ENCODE measurements at places on chromosomes 7 and 10.

DNA sequence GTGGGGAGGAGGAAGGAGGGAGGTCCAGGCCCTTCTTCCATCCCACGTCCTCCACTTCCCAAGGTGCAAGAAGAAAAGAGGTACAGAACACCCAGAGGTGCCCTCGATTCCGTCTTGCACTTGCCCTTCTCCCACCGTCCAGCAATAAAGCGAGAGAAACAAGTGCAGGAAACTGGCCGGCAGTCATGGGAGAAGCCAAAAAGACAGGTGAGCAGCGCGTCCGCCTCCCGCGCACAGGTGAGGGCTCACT, 1.3 kb downstream of the C10orf95 start:
- no peak for DNase-seq
- H3K4me1 ChIP-seq: peaks cover 44% of the 10 kb centered on the region
- peaks cover 5% of the 10 kb centered on the region for H3K36me3 ChIP-seq
- H3K27ac ChIP-seq: peak overlapping the region; percentile 59
- peaks cover 3% of the 10 kb centered on the region for H3K27me3 ChIP-seq

DNA sequence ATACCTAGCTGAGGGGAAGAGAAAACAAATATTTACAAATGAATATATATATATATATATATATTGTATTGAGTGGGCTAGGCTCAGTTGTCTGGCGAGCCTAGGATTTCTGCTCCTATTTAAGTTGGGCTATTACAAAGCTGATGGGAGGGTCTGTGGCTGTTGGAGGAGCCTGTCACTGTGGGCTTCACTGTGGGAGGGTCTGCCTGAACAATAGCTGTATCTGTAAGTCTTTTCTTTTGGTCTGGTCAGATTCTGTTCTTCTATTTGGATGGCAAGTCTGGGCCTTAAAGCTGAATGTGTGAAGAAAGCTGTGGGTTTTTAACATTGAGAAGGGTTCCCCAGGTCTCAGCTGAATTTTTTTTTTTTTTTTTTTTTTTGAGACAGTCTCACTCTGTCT, 220.6 kb upstream of the LYZL1 start:
- DNase-seq: no peak
- peaks cover 28% of the 10 kb centered on the region for H3K27me3 ChIP-seq
- no peak overlapping the region for H3K27ac ChIP-seq
- no peak overlapping the region for H3K4me3 ChIP-seq
- H3K4me1 ChIP-seq: peaks cover 9% of the 10 kb centered on the region
- H3K36me3 ChIP-seq: no peaks in the 10 kb centered on the region

DNA sequence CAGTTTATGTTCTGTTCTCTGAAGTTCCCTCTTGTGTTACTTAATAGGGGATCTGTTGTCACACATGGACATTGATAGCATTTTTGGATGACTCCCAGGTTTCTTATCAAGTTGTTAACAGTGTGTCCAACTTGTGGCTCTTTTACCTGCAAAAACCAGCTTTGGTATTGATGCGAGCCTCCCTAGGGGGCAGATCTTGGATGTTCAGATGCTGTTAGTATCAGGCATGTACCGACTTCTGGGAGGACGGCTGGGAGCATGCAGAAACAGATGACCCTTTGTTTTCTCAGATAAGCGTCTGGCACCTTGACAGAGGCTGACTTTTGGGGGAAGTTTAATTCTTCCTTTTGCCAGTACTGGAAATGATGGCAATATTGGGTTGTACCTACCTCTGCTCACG, 2.2 kb downstream of the PLPP4 start:
- peak overlapping the region; percentile 87 for H3K4me3 ChIP-seq
- DNase-seq: no peak
- no peaks in the 10 kb centered on the region for H3K36me3 ChIP-seq
- H3K27me3 ChIP-seq: peaks cover 3% of the 10 kb centered on the region
- peaks cover 72% of the 10 kb centered on the region for H3K4me1 ChIP-seq
- H3K27ac ChIP-seq: peak overlapping the region; percentile 90

GRCh38 chr10:30765616-30766015, 136.1 kb upstream of the LYZL2 start:
- H3K36me3 ChIP-seq: peaks cover 12% of the 10 kb centered on the region
- H3K4me1 ChIP-seq: no peaks in the 10 kb centered on the region
- H3K27me3 ChIP-seq: peaks cover 8% of the 10 kb centered on the region
- no peak for DNase-seq
- no peak overlapping the region for H3K27ac ChIP-seq
- no peak overlapping the region for H3K4me3 ChIP-seq

DNA sequence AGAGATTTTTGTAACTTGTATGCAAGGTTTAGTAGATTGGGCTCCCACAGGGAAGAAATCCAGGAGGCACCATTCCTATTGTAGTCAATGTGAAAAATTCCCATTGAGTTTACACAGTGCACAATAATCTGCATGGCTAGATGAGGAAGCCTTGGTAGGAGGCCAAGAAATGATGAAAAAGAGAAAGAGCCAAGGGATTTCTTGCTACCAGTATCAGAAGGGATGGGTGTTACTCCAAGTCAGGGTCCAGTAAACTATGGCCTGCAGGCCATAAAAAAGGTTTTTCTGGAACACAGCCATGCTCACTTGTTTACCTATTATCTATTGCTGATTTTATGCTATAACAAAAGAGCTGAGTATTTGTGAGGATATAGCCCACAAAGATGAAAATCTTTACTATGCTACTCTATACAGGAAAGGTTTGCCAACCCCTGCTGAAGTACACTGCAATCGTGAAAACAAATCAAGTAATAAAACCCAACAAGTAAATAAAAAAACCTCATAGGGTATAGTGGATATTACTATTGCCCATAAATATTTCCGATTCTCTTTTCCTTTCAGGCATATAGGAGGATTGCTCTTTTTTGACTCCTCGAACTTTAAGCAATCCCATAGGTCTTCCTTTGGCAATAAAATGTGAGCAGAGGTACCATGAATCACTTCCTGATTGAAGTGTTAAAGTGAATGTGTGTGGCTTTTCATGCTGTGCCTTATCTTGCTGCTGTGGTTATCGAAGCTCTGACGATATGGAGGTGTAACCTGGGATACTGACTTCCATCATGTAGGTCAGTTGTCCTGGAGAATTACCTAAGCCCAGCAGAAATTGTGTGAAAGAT, 256.3 kb upstream of the MAGI2 start:
- DNase-seq: peak; percentile 4
- H3K4me3 ChIP-seq: no peak overlapping the region
- H3K4me1 ChIP-seq: peaks cover 27% of the 10 kb centered on the region
- no peak overlapping the region for H3K27ac ChIP-seq

DNA sequence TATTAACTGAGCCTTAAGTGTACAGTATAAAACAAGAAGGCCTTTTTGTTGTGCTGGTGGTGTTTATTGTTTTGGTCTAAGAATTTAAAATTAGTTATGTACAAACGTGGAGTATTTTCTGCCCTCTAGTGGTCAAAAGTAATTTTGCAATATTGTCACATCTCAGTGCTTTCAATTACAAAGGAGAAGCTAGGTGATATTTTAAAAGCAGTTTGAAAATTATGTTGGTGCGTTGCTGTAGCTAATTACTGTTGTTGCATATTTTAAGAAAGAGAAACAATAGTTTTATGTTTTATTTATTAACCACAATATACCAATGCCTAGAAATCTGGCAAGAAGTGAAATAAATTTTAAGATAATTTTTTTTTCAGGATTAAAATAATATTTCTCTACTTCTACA, 11.4 kb downstream of the NPVF start:
- DNase-seq: peak; percentile 41
- no peak overlapping the region for H3K4me3 ChIP-seq
- no peak overlapping the region for H3K27ac ChIP-seq
- no peaks in the 10 kb centered on the region for H3K4me1 ChIP-seq
- H3K36me3 ChIP-seq: no peaks in the 10 kb centered on the region

DNA sequence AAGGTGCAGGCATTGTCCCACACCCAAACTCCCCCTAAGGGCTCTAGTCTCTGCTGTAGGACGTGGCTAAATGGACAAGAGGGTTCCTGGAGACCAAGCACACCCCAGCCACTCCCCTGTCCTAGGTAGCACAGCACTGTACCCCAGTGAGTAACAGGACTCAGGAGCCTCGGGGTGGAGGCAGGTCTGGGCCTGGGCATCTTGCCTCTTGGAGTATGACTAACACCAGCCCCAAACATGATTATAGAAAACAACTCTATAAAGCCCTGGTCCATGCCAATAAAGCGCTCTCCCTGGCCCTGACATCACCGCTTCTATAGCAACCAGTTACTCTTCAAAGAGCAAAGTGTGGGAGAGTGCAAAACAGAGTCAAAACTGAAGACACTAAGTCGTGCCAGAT, 195.0 kb downstream of the CALN1 start:
- H3K27ac ChIP-seq: no peak overlapping the region
- no peaks in the 10 kb centered on the region for H3K4me1 ChIP-seq
- DNase-seq: no peak
- H3K4me3 ChIP-seq: no peak overlapping the region
- H3K27me3 ChIP-seq: no peaks in the 10 kb centered on the region
- no peaks in the 10 kb centered on the region for H3K36me3 ChIP-seq

- H3K36me3 ChIP-seq: no peaks in the 10 kb centered on the region
- DNase-seq: no peak
- H3K4me1 ChIP-seq: no peaks in the 10 kb centered on the region
- no peak overlapping the region for H3K4me3 ChIP-seq
Measured at GRCh38 chr7:73789051-73789450, 19.0 kb upstream of the CLDN3 start.

GRCh38 chr10:34169677-34170076, 645.4 kb downstream of the PARD3 start:
- no peak overlapping the region for H3K27ac ChIP-seq
- peaks cover 2% of the 10 kb centered on the region for H3K27me3 ChIP-seq
- H3K4me1 ChIP-seq: peaks cover 29% of the 10 kb centered on the region
- H3K36me3 ChIP-seq: no peaks in the 10 kb centered on the region

DNA sequence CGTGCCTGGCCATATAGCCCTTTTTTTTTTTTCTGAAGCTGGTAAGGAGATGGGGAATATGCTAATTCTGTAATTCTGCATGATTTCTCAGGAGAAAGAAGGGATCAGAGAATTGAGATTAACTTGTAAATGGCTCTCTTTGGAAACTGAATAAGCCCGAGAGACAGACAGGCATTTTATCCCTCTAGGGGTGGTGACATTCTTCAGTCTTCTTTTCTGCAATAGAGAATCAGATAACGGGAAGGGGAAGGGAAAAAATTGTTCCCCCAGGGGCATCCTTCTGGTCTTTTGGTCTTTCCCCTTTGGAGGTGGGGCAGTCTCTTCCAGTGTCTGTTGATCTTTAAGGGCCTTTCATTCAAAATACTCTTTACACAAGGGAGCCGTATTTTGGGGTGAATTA, 34.2 kb downstream of the HK1 start:
- no peaks in the 10 kb centered on the region for H3K36me3 ChIP-seq
- no peak overlapping the region for H3K27ac ChIP-seq
- peaks cover 8% of the 10 kb centered on the region for H3K27me3 ChIP-seq

DNA sequence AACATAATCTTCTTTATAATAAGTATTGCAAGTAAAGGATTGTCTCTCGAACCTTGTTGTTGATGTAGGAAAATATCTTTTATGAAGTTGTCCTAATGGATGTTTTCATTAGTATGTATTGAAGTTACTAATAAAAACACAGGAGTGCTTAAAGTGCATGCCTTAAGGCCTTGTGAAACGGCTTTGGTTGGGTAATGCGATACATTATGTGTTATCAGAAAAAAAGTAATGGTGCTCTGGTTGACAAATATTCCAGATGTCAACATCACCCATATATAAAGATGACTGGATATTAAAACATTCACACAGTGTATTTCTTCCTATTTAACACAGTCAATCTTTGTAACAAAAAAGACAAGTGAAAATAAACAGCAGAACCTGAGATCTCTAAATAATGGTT, 310.7 kb downstream of the PRKG1 start:
- no peak for DNase-seq
- H3K4me1 ChIP-seq: peaks cover 62% of the 10 kb centered on the region
- H3K27me3 ChIP-seq: no peaks in the 10 kb centered on the region
- no peak overlapping the region for H3K27ac ChIP-seq
- H3K4me3 ChIP-seq: no peak overlapping the region

DNA sequence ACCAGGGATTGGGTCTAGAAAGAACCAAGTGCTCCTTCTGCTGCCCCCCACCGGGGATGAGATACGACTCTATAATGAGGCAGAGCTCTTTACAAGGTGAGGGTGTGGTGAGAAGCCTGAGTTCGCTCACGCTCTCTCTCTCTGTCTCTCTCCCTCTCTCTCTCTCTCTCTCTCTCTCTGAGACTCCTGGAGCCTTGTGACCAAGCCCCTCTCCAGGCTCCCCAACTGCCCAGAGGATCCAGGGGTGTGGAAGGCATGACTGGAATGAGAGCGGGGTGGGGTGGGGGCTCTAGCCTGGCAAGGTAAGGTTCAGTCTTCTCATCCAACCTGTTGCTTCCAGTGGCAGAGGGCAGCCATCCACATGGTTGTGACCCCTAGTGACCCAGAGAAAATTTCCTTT, 3.1 kb upstream of the PTF1A start:
- no peak overlapping the region for H3K4me3 ChIP-seq
- H3K27me3 ChIP-seq: peaks cover 22% of the 10 kb centered on the region
- no peak overlapping the region for H3K27ac ChIP-seq
- DNase-seq: no peak

GRCh38 chr7:73768641-73769480, 1.2 kb downstream of the CLDN3 start:
- peaks cover under 1% of the 10 kb centered on the region for H3K4me1 ChIP-seq
- H3K36me3 ChIP-seq: no peaks in the 10 kb centered on the region
- DNase-seq: no peak
- peaks cover 22% of the 10 kb centered on the region for H3K27me3 ChIP-seq
